ENCODE measurements at places on chromosomes 13 and 19.

DNA sequence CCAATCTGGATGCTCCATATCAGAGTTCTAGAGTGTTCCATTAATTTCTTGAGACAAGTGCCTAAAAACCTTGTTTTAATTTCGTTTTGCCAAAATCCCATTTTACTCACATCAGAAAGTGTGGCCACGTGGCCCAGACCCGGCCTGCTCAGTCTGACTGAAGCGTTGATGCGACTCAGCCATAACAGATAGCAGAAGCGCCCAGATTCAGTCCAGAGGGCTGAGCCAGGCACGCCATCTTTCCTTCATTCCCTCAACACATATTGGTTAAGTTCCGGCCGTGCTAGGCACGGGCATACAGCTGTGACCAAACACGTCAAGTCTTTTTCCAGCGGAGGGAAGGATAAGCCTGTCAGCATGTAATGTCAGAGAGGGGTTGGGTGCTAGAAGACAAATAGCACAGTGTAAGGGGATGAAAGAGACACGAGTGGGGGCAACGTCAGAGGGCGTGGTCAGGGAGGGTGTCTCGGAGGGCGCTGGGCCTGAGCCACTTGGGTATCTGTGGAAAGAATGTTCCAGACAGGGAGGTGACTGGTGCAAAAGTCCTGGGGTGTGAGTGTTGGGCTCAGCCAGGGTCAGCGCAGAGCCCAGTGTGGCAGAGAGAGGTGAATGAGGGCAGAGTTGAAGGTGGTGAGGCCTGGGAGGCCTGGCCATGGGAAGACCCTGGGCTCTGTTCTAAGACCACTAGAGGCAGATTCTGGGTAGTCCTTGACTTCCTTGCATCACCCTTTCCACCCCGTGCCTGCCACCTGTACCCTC lies 3.1 kb downstream of the F10 start:
- DNase-seq, result no peak

- DNase-seq, result no peak
These were observed 651 bp upstream of the POLR1D start for GRCh38 chr13:27621116-27621365.

DNA sequence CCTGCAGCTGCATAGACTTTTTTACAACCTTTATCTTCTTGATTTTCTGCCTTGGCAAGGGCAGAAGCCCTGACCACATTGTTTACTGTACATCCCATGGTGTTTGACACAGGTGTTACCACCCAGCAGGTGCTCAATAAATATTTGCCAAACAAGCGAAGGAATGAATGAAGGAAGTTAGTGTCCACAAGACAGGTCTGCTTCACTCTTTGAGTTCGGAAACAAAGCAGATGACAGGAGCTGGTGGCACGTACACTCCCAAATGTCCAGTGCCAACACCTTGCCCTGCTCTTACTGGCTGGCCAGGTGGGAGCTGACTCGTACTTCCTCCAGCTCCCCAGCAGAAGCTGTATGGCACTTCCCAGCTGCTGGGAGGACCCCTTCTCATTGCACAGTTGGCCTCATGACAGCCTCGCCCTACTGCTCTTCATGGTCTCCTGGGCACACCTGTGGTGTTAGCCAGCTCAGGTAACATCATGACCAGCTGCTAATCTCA lies 22.0 kb upstream of the MUC16 start:
- DNase-seq, result no peak

DNA sequence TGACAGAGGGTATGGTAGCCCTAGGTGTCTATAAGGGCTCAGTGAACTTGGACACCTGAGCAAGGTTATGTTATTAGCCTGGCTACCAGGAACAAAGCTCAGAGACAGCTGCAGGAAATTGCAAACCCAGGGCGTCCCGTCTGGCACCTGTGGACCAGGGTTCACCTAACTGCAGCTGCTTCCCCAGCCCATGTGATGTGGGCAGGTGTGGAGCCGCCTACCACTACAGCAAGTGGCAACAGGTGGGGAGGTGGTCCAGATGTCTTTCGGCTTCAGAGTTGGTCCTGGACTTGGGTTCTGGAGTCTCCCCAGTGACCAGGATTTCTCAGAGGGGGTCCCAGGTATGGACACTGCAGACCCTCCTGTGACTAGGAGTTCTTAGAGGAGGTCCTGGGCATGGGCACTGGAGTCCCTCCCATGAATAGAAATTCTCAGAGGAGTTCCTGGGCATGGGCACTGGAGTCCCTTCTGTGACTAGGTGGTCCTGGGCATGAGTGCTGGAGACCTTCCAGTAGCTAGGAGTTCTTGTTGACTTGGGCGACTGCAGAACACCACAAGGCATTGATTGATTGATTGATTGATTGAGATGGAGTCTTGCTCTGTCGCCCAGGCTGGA lies 25.2 kb downstream of the ACTL9 start:
- DNase-seq, result no peak

DNA sequence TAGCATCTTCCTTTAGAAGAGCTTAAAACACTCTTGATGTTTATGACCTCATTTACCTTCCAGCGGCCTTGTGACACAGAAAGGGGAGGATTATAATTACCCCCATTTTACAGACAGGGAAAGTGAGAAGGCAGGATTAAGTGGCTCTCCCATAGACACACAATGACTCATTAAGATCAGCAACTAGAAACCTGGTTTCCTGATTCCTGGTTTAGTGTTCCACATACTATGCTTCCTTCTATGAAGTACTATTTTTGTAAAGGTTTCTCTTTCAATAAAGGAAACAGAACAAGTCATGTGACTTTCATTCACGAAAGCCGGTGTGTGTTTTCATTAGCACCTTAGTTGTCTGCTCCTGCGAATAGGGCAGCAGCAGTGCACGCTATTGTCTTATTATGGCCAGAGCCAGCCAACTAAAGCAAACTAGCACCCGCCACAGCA lies 8.3 kb downstream of the IRS2 start:
- no peak for DNase-seq

DNA sequence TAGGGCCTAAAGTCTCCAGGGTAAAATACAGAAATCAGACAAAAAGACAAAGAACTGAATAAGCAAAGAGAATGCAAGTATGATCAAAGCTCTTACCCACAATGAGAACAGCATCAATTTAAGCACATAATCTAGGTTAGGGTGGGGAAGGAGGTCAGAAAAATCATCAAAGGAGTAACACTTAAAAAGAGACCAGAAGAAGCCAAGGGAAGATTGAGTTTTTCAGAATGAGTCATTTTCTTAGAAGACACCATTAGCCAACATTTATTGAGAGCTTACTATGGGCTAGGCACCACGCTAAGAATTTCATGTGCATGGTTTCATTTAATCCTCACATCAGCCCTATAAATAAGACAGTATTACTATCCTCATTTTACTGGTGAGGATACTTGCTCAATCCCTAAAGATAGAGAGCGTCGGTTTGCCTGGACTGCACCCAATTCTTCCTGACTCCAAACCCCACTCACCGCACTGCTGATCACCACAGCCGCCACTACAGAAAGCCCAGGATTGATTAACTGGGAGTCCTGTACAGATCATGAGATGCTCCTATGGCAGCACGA lies 1.7 kb upstream of the SHISA2 start:
- no peak for DNase-seq

GRCh38 chr13:39397226-39397895 lies 205.6 kb downstream of the LHFPL6 start:
- no peak for DNase-seq

- no peak for DNase-seq
These were observed 14.3 kb upstream of the FNDC3A start for GRCh38 chr13:48961379-48961778.

GRCh38 chr19:50258918-50259372 lies 55.5 kb downstream of the MYH14 start:
- no peak for DNase-seq

GRCh38 chr19:10892256-10892655 lies 20.9 kb downstream of the CARM1 start:
- DNase-seq, result no peak

DNA sequence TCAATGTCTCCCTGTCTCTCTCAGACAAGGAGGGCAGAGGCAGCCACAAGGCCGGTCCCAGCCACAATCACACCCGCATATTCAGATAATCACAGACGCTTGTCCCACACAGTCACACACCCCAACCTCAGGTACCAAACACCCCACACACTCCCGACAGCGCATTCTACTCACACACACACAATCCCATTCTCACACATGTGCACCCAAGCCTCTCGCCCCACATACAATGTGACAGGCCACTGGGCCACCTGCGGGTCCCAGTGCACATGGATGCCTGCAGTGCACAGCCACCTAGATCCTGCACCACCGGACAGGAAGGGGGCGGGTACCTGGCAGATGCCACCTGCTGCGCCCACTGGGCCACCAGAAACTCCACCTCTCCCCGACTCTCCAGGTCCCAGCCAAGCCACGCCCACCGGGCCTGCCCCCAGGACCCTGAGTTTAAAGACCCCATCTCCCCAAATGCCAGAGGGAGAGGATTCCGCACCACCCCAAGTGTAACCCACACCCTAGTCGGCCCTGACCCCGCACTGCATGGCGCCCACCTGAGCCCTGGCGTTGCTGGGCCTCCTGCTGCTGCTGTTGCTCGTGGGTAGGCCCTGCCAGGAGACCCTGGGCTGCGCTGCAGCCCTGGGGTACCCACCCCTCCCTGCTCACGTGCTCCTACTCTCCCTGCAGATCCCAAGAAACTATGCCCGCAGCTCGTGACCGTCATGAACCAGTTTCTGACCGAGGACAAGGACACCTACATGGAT lies 10.6 kb downstream of the SCGB2B2 start:
- no peak for DNase-seq

GRCh38 chr13:38636761-38637160 lies 50.1 kb upstream of the FREM2 start:
- DNase-seq, result no peak

- no peak for DNase-seq
These were observed 18.6 kb downstream of the ZNF575 start for GRCh38 chr19:43551399-43552197.

- DNase-seq, result no peak
These were observed 579.5 kb downstream of the UQCRFS1 start for GRCh38 chr19:28633319-28634018.

DNA sequence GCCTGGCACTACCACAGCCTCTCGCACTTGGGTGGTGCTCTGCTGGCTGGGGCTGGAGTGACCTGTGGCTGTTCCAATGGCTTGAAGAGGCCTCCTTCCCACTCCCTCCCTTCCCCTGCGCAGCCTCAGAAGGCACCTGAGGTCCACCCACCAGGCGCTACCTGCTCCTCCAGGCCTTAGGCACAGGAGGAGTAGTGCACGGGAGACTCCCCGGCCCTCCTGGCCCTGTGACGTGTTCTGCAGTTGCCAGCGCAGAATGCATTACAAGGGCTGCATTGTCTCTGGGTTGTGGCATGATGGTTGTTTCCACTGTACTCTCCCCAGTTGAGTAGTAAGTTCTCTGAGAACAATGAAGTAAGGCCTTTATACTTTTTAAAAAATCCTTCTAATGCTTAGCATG lies 128.6 kb downstream of the TEX29 start:
- no peak for DNase-seq

DNA sequence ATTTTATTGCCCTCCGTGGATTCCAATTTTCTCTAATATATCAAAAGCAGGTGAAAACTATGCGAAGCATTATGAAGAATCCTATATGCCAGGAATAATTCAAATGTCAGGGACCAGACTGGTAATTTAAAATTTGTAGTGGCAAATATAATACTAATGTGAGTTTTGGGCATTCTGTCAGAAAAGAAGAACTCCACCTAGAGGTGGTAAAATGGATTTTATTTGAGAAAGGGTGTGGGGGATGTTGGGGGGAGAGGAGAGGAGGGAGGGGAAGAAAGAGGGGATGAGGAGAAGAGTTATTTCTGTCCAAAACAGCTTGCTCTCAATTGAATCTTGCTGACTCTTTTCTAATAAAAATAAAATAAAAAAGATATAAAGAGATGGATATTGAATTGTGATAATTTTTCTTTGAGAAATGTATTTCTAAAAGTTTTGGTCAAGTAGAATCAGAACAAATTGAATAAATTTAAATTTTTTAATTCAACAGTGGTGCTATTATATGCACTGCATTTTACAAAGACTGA lies 929.3 kb upstream of the SLITRK5 start:
- no peak for DNase-seq
